NCI-H510A treated with DMSO at 0.1 percent for 48 hours (cell line): ENCODE measurements at places on chromosomes 13 and 19.

- no peak for DNase-seq
These were observed 19.8 kb downstream of the DNM2 start for GRCh38 chr19:10737722-10738121.

GRCh38 chr19:8702350-8702749, 3.8 kb upstream of the ACTL9 start:
- no peak for DNase-seq

GRCh38 chr19:3632739-3633558, 6.4 kb upstream of the CACTIN start:
- DNase-seq = no peak

- no peak for DNase-seq
These were observed 606 bp downstream of the ERCC1 start for GRCh38 chr19:45423033-45423588.

GRCh38 chr13:49494645-49495044, 1.1 kb upstream of the PHF11 start:
- no peak for DNase-seq

- no peak for DNase-seq
These were observed 182.4 kb downstream of the NUFIP1 start for GRCh38 chr13:44806826-44807225.

DNA sequence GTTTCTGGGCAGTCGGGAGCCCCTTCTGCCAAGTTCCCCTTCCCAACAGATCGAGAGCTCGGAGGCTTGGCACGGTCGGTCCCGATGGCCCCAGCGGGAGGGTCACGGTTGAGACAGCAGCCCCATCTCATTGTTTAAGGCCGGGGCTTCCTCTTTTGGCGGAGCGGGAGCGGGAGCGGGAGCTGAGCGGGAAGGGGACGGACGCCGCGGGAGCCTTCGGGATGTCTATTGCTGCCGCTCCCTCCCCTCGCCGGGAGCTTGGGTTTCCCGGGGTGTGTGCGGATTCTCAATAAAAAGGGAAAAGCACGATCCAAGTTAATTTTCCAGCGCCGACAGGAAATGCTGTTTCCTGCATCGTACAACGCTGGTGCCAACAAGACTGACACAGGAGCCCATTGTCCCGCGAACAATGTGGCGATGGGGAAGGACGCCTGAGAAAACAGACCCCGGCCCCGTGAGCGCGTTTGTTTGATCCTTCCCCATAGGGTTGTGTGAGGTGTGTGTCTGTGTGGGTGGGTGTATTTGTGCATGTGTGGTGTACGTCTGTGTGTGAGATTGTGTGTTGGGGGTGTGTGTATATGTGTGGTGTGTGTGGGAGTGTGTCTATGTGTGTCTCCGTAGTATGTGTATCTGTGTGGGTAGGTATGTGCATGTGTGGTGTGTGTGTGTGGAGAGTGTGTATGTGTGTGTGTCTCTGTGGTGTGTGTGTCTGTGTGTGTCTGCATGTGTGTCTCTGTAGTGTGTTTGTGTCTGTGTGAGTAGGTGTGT, 36.3 kb upstream of the FLT1 start:
- DNase-seq = no peak

GRCh38 chr19:18373407-18373891, 12.5 kb upstream of the GDF15 start:
- no peak for DNase-seq

DNA sequence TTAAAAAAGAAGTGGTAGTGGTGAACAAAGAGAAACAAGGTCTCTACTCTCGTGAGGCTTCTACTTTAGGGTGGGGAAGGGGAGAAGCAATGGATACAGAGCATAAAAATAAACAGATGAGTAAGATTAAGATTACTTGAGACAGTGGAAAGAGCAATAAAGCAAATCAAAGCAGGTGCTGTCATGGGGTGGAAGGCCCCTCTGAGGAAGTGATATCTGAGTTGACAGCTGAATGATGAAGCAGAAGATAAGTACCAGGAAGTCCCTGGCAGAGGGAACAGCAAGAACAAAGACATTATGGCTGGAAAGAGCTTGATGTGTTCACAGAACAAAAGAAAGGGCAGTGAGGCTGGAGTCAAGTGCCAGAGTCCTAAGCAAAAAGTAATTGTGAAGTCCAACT, 221.8 kb downstream of the ENOX1 start:
- DNase-seq = no peak

- DNase-seq = no peak
These were observed 20.5 kb downstream of the MICU2 start for GRCh38 chr13:21583478-21583877.

DNA sequence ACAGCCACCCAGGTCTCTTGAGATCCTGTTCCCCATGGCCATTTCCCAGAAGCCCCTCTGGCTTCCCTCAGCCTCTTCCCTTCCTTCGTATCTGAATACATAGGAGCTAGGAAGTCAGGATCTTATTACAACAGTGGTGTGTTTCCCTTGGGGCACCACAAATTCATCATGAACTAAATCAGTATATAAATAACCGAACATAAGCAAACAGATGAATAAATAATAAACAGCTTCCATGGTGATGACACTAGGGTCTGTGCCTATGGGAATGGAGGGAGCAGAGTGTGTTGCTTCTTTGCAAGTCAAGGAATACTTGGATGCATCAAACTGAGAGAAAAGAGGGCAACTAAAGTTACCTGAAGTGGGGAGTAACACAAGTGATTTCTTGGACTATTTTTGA, 527.6 kb downstream of the LMO7 start:
- no peak for DNase-seq

GRCh38 chr13:23796551-23796950, 92.6 kb downstream of the MIPEP start:
- DNase-seq = peak; percentile 45

DNA sequence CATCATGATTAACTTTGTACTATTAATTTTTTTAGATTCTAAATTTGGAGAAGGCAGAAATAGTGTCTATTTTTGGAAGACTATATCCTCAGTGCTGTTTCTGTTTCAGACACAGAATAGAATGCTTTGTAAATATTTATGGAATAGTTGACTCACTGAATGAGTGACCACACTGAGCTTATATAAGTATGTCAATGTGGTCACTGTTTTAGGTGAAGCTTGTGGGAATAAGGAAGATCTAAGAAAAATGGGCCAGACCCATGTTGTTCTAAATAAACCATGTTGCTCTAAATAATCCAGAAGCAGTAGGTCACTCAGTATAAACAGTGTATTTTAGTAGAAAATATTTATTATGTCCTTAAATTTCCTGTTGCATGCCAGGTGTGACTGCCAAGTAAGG, 45.5 kb upstream of the DACH1 start:
- DNase-seq = no peak

- DNase-seq = no peak
These were observed 3.3 kb downstream of the AMER2 start for GRCh38 chr13:25168790-25169189.

DNA sequence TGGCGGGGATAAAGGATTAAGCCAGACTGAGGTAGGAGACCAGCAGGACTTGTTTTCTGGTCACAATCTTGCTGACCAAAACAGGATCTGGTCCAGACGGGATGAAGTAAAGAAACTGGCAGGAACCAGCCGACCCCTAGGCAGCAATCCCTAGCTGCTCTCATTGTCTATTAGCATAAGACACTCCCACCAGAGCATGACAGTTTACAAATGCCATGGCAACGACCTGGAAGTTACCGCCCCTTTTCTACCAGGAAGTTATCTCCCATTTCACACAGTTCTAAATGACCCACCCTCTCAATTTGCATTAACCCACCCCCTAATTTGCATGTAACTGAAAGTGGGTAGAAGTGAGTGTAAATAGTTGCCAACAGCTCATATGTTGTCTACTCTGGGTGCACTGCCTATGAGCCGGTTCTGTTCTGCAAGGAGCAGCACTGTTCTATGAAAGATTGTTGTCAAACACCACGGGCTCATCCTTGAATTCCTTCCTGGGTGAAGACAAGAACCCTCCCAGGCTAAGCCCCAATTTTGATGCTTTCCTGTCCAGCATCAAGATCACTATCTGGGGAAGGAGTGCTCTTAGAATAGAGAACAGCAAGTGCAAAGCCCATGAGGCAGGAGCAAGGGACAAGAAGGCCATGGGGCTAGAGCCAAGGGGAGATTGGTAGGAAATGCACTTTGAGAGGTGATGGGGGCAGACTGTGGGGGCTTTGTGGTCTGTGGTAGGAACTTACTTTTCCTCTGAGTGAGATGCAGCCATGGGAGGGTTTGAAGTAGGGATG, 13.9 kb upstream of the FBXO27 start:
- DNase-seq = no peak

- no peak for DNase-seq
These were observed 126.6 kb downstream of the HS6ST3 start for GRCh38 chr13:96216543-96216942.

GRCh38 chr19:18397242-18398202, at the start of gene LRRC25:
Gene LRRC25 (minus strand): TSS chr19:18397622. CDS start chr19:18396963, 659 bp downstream.
- DNase-seq = no peak

GRCh38 chr13:84032116-84032515, 149.8 kb upstream of the SLITRK1 start:
- no peak for DNase-seq

DNA sequence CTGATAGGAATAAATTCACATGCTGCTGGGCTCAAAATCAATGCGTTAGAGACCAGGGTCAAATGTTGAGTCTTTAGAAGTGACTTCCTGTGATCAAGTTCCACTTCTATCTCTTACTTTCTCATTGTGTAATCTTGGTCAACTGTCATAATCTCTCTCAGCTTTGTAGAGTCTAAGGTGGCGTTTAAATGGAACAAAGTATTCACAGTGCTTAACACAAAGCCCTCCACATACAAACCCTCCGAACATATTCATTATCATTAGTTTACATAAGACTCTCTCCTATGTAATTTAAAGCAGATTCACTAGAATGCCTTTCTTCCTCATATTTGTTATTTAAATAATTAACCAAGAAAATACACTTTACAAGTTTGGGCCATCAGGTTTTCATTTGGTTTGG, 1044.1 kb downstream of the EFNB2 start:
- no peak for DNase-seq

DNA sequence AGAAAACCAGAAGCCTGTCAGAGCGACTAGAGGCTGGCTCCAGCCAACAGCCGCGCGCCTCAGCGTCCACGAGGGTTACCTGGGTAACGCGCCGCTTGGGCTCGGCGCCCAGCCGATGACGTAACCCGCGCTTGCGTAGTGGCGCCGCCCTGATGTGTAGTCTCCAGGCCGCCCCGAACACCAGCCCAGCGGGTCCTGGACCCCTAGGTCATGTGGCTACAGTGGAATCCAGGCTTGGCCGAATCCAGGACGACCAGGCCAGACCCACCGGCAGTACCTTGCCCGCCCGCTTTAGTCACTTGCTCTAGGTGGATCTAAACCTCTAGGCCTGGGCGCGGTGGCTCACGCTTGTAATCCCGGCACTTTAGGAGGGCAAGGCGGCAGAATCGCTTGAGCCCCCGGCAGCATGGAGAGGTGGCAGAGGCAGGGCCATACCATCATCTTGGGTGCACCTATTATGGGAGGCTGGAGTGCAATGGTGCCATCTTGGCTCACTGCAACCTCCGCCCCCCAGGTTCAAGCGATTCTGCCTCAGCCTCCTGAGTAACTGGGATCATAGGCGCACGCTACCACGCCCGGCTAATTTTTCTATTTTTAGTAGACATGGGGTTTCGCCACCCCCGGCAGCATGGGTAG, 7.2 kb upstream of the ZNF606 start:
- DNase-seq = peak; percentile 72
